ENCODE measurements at places on chromosomes 12 and 14.

GRCh38 chr12:123488539-123489230 is 30.7 kb downstream of the SNRNP35 start:
- DNase-seq, result no peak

DNA sequence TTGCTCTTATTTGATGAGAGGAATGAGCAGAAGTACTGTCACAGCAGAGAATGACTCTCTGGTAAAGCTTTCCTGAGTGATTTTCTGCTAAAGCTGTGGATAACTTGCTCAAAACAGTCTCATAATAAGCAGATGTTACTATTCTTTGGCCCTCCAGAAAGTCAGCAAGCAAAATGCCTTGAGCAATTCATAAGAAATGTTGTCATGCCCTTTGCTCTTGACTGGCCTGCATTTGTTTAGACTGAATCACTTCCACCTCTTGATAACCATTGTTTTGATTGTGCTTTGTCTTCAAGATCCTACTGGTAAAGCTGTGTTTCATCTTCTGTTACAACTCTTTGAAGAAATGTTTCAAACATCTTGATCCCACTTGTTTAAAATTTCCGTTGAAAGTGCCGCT is 457.9 kb upstream of the FOXG1 start:
- no peak for DNase-seq

GRCh38 chr14:54252072-54252730 is 144.6 kb upstream of the CDKN3 start:
- no peak for DNase-seq

GRCh38 chr14:54105898-54106297 is 149.3 kb upstream of the BMP4 start:
- DNase-seq, result no peak

- no peak for DNase-seq
These were observed 20.9 kb upstream of the IFNG-AS1 start for GRCh38 chr12:67968321-67968720.

GRCh38 chr12:124179936-124180607 is 114.8 kb upstream of the RFLNA start:
- no peak for DNase-seq

All from retina (tissue), 1 donor.